ENCODE measurements at places on chromosomes 4 and X.

- DNase-seq = no peak
Observed at GRCh38 chrX:53939127-53939526, 105.1 kb downstream of the PHF8 start.

DNA sequence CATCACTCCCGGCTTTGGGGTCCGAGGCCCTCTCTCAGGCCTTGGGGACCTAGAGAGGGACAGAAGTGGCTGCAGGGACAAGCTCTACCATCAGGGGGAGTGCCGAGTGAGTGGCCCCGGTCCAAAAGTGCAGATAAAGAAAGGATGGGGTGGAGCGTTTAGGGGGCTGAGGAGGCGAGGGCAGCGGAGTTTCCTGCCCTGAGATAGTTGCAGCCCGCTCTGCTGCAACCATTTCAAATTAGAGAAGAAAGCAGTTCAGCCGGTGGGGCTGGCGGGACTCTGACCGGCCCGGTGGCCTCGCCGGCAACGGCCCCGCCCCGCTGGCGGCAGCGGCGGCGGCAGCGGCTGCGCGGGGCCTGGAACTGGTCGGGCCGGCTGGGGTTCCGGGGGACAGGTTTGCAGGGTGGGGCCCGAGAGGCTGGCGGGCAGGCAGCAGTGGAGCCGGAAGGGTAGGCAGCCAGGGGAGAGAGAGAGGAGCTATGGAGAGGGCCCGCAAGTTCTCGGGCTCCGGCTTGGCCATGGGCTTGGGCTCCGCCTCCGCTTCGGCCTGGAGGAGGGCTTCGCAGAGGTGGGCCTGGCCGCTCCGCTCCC is 7.6 kb downstream of the DLG3 start:
- DNase-seq = peak; percentile 25

- no peak for DNase-seq
Observed at GRCh38 chrX:40483502-40483901, 97.3 kb upstream of the ATP6AP2 start.

DNA sequence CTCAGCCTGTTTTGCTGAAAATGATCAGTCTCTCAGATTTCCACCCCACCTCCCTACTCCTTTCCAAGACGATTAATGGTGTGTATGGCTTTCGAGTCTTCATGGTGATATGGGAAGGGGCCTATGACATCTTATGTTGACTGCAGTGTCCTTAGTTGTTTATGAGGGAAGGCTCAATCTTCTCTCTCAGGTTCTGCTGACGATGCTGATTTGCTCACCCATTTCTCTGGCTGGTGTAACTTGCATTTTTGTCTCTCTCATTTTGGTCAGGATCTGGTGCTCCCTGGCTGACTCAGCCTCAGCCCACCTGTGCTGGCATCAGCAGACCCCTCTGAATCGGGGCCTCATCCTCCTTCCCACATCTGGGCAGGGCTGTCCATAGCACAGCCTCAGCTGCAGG is 31.4 kb upstream of the XAGE2 start:
- DNase-seq = no peak

- DNase-seq = no peak
Observed at GRCh38 chr4:37981425-37981824, 21.2 kb downstream of the PTTG2 start.

DNA sequence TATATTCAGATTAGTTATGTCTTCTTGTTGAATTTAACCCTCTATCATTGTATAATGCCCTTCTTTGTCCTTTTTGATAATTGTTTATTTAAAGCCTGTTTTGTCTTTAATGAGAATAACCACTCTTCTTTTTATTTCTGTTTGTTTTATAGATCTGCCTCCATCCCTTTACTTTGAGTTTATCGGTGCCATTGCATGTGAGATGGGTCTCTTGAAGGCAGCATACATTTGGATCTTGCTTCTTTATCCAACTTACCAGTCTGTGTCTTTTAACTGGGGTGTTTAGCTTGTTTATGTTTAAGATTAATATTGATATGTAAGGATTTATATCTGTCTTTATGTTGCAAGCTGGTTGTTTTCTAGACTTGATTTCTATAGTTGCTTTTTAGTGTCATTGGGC is 115.8 kb downstream of the RTL3 start:
- no peak for DNase-seq

DNA sequence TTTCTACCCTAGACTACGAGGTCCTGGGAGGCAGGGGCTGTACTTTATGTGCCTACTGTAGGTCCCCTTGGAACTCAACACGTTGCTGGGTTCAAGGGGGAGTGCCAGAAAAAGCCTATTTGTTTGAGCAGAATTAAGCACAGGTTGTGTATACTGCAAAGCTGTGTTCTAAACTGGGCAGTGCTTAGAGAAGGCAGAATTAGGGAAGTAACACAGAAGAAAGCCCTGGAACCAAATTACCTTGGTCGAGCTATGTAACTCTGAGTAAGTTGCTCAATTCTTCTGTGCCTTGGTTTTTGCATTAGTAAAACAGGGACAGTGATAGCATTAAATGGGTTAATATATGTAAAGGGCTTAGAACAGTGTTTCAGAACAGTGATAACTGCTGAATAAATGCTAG is 245.0 kb upstream of the SFRP2 start:
- DNase-seq = no peak

DNA sequence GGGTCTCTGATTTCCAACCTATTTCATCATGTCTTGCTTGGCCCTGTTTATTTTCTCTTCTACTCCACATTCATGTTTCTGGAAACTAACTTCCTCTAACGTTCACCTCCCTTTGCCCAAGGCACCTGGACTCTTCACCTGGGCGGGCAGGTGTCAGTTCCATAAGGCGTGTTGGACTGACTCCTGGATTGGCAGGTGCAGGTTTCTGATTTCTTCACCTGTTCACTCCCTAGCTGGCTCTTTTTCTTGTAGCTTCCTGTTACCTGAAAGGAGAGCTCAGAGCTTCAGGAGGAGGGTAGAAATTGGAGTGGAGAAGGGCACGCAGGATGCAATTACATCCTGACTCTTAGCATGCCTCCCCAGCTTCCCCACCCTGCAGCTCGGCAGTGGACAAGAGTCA is 350.8 kb upstream of the KLF3 start:
- DNase-seq = no peak

DNA sequence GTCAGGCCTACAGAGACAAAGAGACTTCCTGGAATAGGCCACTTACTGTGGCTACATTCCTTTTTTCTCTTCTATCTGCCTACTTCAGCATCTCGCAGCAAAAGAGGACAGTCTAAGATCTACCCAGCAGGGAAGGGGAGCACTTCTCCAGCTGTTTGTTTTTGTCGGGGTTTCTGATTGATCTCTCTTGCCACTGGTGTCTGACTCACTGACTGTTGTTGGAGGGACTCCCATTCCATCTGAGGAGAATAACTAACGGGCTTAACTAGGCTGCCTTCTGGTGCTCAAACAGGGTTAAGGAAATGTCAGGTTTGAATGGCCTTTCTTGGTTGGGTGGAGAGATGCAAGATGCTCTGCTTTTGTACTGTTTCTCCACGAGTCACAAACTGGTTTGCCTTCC is 100.2 kb upstream of the TMEM164 start:
- DNase-seq = no peak

GRCh38 chr4:103075894-103076746 is 441 bp downstream of the SLC9B2 start:
- peak; percentile 61 for DNase-seq

- DNase-seq = no peak
Observed at GRCh38 chr4:33975995-33976394, 2268.3 kb downstream of the ARAP2 start.

DNA sequence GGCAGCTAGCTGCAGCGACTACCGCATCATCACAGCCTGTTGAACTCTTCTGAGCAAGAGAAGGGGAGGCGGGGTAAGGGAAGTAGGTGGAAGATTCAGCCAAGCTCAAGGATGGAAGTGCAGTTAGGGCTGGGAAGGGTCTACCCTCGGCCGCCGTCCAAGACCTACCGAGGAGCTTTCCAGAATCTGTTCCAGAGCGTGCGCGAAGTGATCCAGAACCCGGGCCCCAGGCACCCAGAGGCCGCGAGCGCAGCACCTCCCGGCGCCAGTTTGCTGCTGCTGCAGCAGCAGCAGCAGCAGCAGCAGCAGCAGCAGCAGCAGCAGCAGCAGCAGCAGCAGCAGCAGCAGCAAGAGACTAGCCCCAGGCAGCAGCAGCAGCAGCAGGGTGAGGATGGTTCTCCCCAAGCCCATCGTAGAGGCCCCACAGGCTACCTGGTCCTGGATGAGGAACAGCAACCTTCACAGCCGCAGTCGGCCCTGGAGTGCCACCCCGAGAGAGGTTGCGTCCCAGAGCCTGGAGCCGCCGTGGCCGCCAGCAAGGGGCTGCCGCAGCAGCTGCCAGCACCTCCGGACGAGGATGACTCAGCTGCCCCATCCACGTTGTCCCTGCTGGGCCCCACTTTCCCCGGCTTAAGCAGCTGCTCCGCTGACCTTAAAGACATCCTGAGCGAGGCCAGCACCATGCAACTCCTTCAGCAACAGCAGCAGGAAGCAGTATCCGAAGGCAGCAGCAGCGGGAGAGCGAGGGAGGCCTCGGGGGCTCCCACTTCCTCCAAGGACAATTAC is 1.4 kb downstream of the AR start:
- DNase-seq = no peak

GRCh38 chr4:17562157-17562556 is 14.8 kb upstream of the LAP3 start:
- DNase-seq = no peak

- DNase-seq = no peak
Observed at GRCh38 chr4:2066011-2066551, 7.0 kb downstream of the NAT8L start.

- no peak for DNase-seq
Observed at GRCh38 chr4:6469898-6470501, 2.4 kb downstream of the PPP2R2C start.

- peak; percentile 75 for DNase-seq
Observed at GRCh38 chr4:140151699-140152012, 2.3 kb downstream of the MAML3 start.

GRCh38 chrX:151828439-151829080 is 84.1 kb upstream of the MAGEA4 start:
- DNase-seq = no peak

- DNase-seq = no peak
Observed at GRCh38 chr4:40492691-40493090, 137.0 kb downstream of the RBM47 start.

- no peak for DNase-seq
Observed at GRCh38 chrX:26631385-26631784, 415.4 kb downstream of the MAGEB5 start.
